ENCODE measurements at places on chromosomes 5 and 9.

GRCh38 chr5:80070338-80071056, 35.3 kb downstream of the THBS4 start:
- DNase-seq: peak; percentile 19

GRCh38 chr9:133371261-133371711, 4.6 kb downstream of the SURF4 start:
- no peak for DNase-seq

DNA sequence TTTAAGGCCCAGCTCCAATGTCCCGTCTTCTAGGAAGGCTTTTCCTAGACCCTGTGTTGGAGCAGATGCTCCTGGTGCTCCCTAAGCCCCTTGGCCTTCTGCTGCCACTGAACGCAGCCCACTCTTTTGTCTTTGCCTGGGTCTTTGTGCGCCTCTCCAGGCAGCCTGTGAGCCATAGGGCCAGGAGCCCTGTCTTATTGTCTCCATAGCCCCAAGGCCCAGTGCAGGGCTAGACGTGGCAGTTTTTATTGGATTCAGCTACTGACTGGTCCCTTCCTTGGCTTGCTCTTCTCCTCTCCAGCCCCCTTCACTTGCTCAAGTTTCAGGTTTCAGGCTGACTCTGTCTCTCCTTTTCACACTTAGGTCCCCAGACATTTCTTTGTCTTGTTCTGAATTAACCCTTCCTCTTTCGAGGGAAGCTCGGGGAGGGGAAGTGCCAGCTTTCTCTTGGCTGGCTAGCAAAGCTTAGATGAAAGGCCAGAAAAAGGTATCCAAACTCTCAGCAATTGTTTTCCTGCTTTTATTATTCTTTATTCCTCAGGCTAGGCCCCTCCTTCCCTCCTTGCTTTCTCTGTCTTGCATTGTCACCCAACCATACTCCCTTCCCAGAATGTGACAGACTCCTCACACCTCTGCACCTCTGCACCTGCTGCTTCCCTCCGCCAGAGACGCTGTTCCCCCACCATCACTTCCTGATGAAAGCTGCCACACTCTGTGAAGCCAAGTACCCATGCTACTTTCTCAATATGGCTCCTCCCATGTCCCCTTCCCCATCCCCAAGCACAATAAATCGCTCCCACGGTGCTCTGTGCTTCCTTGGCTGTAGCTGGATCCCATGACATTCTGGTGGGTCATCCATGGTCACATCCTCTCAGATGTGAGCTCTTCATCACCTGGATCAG, 101.6 kb upstream of the CPEB4 start:
- no peak for DNase-seq

DNA sequence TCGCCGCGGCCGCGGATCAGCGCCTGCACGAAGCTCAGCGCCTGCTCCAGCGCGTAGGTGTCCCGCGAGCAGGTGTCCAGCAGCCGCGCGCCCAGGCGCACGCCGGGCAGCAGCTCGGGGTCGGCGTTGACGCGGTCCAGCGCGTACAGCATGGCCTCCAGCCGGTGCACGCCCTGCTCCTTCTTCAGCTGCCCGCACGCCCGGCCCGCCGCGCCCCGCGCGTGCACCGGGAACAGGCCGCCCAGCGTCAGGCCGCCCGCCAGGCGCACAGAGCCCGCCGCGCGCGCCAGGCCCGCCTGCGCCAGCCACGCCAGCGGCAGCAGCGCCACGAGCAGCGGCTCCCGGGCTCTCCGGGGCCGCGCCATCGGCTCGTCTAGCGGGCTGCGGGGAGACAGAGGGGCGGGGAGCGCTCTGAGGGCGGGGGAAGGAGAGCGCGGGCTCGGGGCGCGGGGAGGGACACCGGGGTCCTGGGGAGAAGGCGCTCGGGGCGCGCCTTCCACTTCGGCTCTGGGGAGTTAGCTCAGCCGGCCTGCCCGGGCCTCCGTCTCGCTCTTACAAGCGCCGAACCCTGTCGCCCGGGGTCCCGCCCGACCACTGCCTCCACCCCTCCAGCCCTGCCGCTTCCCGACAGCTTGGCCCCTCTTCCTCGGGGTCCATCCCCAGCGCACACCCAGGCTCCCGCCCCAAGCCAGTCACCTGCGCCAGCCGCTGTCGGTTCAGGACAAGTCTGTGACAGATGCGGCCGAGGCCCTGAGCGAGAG, at the start of gene GRM6:
Gene GRM6 (minus strand): TSS at position 741 of the 761 bp plus-strand sequence. CDS start 376 bp downstream, at position 365.
- peak; percentile 57 for DNase-seq

- DNase-seq: no peak
Observed at GRCh38 chr9:10005206-10005605, 607.6 kb downstream of the PTPRD start.

- DNase-seq: no peak
Observed at GRCh38 chr9:286071-286740, 71.5 kb downstream of the DOCK8 start.

- no peak for DNase-seq
Observed at GRCh38 chr9:23431459-23431858, 394.6 kb downstream of the ELAVL2 start.

GRCh38 chr5:116788851-116789403, 214.3 kb upstream of the SEMA6A start:
- DNase-seq: no peak

GRCh38 chr5:167940911-167941310, 350.5 kb upstream of the WWC1 start:
- no peak for DNase-seq

GRCh38 chr5:8456846-8457186, 587.9 kb downstream of the MTRR start:
- DNase-seq: no peak
